CD4-positive, alpha-beta T cell treated with Interferon gamma for 1 hour (primary cell): ENCODE measurements at places on chromosomes 12 and 14.
A peak's percentile ranks its signal among the peaks of the same experiment; 100 is the strongest.

DNA sequence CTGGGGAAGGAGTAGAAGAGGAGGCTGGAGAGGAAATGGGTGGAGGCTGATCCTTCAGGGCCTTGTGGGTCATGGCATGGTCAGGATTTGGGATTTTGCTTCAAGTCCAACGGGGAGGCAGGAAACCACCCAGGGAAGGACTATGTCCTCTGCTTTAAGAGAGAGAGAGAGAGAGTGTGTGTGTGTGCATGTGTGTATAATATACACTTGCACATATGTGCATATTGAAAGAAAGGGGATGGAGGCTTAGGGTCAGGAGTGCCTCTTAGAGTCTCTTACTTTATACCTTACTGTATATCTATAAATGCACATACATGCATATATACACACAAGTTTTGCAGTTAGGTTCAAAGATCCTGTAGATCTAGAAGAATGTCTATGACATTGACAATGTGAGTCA lies 94.8 kb downstream of the RGS6 start:
- DNase-seq = no peak

GRCh38 chr14:78243187-78243586 lies 73.0 kb downstream of the NRXN3 start:
- no peak for DNase-seq

GRCh38 chr12:110937104-110937641 lies 16.8 kb upstream of the MYL2 start:
- DNase-seq = peak; percentile 24

DNA sequence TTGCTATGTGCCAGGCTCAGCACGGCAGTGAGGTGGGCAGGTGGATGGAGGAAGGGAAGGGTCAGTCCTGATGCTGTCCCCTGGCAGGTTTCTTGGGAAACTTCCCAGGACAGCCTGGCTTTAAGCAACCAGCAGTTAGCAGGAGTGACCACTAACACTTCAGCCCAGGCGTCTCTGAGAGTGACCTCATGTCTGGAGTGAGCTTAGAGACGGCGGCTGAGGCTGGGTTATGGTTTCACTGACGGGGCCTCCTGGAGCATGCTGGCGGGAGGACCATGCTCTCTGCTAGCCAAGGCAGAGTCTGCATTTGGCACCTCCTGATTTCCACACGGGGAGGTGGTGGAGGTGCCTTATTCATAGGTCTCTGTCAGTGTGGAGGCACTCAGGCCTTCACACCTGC lies 2.5 kb downstream of the HHIPL1 start:
- DNase-seq = no peak

DNA sequence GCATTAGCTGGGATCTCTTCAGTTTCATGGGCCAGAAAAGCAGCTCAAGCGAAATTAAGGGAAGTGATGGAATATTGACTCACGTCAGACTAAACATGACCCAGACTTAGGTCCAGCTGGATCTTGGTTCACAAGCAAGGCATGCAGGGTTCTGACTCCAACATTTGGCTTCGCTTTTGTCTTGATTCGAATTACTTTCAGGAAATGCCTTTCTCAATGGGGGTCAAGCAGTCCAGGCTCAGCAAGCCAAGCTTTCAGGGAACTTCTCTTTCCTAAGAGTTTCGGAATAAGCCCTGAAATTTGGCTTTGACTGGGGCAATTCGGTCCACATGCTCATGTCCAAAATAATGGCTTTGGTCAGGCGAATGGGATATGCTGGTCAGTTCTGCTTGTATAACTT lies 678.7 kb upstream of the TMEM132C start:
- no peak for DNase-seq

- no peak for DNase-seq
Measured at GRCh38 chr12:83823386-83824045, 1089.1 kb downstream of the SLC6A15 start.

- no peak for DNase-seq
Measured at GRCh38 chr14:103504991-103505565, 17.6 kb downstream of the CKB start.

DNA sequence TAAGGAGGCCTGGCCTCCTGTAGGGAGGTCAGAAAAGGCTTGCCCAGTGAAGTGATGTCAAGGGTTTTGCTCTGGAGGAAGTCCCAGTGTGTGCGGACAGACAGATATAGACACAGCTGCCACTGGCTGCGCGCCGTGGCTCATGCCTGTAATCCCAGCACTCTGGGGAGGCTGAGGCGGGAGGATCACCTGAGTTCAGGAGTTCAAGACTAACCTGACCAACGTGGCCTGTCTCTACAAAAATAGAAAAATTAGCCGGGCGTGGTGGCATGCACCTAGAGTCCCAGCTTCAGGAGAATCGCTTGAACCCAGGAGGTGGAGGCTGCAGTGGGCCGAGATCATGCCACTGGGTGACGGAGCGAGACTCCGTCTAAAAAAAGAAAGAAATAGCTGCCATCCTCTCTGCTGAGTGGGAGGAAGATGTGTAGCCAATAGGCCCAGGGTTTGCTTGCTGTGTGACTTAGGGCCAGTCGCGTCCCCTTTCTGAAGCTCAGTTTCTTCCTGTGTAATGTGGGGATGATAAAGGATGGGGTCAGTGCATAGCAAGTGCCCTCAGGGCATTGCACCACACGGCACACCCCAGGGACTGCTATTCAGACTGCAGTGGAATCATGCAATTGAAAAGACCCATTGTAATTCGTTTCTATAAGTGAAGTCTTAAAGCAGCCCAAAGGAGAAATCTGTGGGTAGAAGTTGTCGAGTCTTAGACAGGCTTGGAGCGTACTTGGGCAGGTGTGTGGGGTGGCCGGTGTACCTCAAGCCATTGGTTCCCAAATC lies 18.7 kb upstream of the MLEC start:
- no peak for DNase-seq
